GF-D8 (cell line): ENCODE measurements at places on chromosomes 12 and 14.

GRCh38 chr12:29309320-29309902 lies 71.6 kb downstream of the ERGIC2 start:
- no peak for DNase-seq

GRCh38 chr14:21160061-21160610 lies 4.3 kb upstream of the OR5AU1 start:
- DNase-seq = no peak

DNA sequence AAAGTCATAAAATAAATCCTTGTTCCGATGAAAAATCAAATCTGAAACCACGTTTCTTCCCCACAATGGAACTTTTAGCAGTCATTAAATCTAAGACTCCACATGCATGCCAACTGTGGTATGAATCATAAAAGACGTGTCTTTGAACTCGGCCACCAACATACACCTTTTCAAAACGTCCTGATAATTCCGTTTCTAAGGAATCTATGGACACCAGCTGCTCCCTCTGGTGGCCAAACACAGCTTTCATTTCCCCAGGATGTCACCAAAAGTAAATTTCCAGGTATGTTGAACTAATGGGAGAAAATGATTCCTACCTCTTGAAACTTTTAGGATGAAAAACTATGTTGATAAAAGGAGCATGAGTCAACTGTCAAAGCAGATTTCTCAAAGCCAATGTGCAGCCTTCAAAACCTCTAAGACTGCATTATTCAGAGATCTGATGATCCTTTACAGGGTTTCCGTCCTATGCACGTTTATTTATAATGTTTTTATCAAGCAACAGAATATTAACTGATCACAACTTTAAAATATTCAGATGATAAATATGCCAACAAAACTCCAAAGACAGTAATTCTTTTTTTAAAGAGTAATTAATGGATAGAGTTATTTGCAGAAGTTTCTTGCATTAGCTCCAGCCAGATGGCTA lies 96.2 kb downstream of the CIT start:
- DNase-seq = no peak

DNA sequence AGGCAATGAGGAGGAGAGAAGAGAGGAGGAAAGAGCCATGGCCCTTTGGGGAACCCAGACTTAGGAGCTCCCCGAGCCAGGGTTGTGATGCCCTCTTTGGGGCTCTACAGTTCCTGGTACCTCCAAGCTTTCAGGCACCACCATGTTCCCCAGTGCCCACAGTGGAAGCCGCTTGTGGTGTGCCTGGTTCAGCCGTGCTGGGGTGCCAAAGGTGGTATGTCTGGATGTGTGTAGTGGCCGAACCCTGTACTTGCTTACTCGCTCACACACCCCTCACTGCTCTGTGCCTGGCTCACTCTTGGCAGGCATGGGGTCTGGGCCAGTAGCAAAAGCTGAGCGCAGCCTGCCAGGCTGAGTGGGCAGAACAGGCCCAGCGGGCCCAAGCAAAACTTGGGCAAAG lies 210.7 kb downstream of the MON2 start:
- no peak for DNase-seq

DNA sequence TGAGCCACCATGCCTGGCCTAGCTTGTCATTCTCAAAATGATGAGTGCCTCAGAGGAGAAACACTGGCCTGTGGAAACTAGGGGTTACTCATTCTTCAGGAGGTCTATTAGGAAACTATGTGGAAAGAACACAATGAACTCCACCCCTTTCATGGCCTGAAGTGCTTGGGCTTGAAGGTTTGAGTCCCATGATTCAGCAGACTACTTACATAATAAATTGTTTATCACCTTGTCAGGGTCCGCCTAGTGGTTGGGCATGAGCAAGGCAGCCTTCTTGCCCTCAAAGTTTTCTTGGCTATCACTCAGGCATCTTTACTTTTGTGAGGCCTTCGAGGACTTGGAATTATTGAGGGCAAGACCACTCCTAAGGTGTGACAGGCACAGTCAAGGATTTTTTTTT lies 251.2 kb downstream of the ACSS3 start:
- DNase-seq = no peak

- DNase-seq = no peak
Measured at GRCh38 chr14:103128631-103129300, 5.5 kb downstream of the TNFAIP2 start.

- DNase-seq = no peak
Measured at GRCh38 chr12:46073321-46073720, 82.9 kb upstream of the SCAF11 start.
